ENCODE measurements at places on chromosomes 5 and 9.

GRCh38 chr9:128694344-128694743, 5.3 kb downstream of the SET start:
- DNase-seq, result no peak

DNA sequence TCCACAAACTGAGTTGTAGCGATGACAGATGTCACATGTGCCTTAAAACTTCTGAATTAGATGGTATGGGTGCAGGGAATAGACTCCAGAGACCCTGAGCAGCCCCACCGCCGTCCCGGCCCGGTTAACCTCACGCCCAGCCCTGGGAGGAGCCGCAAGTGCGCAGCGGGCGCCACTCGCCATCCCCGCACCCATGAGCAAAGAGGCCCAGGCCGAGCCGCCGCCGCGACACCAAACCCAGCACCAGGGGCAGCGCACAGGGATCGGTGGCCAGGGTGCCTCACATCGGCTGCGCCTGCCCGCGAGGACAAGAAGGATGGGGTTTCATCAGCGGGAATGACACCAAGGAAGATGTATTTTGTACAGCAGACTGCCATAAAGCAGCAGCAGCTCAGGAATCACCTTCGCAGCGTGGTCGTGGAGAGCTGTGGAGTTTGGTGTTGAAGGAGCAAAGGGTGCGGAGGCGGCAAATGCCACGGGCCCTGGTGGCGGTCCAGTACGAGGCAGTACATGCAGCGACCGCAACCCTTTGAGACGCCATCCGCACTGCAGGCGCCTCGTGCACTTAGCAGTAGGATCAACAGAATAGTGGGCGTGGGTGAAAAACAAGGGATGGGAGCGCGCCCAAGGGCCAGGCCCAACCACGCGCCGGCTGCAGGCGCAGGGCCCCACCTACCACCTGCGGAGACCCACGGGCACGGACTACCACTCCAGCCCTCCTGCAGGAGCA, 89.7 kb downstream of the ZNF366 start:
- no peak for DNase-seq

DNA sequence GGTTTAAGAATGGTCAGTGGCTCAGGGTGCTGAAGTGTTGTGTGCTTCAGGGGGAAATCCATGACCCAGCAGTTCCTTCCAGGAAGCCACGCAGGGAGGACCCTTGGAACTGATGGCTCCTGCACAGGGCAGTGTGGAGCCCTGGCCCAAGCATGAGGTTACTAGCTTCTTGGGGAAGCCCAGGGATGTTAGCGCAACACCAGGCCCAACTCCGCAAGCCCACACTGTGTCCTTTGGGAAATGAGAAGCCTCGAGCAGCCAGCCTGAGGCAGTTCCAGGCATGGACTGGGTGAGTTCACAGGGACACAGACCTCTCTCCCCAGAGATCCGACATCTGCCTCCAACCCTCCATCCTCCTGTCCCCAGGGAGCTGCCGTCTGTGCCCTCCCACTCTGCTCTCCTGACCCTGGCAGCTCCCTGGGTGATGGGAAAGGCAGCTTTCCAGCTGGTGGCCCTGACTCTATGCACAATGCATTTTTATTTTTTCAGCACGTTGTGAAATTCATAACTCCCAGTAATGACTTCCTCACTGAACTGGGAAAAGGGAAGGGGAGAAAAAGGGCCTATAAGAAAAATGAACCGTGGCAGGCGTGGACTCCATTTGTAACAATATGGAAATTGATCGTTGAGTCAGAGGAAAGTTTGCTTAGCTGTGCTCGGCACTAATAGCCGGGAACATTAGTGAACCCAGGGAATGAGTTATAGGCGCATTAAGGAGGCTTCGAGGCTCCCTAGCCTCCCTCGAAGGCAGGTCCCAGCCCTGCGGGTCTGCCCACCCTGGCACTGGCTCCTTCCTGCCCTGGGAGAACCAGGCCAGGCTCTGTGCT, 34.1 kb downstream of the LMX1B start:
- no peak for DNase-seq

- no peak for DNase-seq
Observed at GRCh38 chr5:116765441-116765840, 190.8 kb upstream of the SEMA6A start.

DNA sequence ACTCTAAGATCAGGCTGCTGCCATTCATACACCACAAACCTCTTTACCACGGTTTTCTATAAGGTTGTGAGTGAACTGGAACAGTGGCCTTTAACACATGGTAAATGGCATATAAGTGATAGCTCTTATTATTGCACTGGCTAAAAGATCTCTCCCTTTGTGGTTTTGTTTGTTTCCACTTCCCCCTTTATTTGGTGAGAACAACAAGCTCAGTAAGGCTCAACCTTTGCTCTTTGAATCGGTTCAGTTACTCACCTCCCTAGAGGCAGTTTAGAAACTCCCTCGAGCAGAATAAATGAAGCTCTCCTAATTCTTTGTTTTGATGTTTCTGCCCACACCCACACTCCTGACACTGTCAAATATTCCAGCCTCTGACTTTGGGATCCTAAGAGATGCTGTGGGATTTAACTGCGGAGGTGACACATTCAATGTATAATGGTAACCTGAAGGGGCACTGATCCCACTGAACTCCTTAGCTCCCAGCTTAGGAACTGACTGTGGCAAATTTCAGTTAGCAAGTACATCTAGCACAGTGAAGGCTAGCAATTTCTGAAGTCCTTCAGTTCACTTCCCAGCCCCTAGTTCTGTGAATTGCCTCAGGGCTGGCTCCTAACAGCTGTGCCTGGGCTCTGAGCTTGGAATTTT, 22.5 kb upstream of the RAD23B start:
- no peak for DNase-seq

DNA sequence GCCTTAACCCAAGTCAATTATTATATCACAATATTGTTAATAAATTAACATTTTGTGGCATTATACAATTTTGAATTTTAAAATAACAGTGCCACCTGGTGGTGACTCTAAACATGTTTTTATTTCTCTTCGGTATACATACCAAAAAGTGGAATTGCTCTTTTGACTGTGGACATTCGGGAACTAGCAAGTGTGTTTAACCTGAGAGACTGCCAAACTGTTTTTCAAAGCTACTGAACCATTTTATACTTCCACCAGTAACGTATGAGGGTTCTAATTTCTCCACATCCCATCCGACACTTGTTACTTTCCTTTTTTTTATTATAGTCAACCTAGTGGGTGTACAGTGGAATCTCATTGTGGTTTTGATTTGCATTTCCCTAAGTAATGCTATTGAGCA, 18.3 kb upstream of the HSDL2 start:
- no peak for DNase-seq

All from stimulated activated CD4-positive, alpha-beta T cell treated with anti-CD3 and anti-CD28 coated beads, Interleukin-12 subunit alpha, Interleukin-12 subunit beta, amount 100 ng/mL, for 48 hours (primary cell).